Thoracic aorta (tissue), 2 donors: ENCODE measurements at places on chromosomes 7 and 10.

- no peak for DNase-seq
Observed at GRCh38 chr10:13808556-13809391, 222.0 kb downstream of the PRPF18 start.

- no peak for DNase-seq
Observed at GRCh38 chr10:73119952-73120351, 9.7 kb downstream of the NUDT13 start.

DNA sequence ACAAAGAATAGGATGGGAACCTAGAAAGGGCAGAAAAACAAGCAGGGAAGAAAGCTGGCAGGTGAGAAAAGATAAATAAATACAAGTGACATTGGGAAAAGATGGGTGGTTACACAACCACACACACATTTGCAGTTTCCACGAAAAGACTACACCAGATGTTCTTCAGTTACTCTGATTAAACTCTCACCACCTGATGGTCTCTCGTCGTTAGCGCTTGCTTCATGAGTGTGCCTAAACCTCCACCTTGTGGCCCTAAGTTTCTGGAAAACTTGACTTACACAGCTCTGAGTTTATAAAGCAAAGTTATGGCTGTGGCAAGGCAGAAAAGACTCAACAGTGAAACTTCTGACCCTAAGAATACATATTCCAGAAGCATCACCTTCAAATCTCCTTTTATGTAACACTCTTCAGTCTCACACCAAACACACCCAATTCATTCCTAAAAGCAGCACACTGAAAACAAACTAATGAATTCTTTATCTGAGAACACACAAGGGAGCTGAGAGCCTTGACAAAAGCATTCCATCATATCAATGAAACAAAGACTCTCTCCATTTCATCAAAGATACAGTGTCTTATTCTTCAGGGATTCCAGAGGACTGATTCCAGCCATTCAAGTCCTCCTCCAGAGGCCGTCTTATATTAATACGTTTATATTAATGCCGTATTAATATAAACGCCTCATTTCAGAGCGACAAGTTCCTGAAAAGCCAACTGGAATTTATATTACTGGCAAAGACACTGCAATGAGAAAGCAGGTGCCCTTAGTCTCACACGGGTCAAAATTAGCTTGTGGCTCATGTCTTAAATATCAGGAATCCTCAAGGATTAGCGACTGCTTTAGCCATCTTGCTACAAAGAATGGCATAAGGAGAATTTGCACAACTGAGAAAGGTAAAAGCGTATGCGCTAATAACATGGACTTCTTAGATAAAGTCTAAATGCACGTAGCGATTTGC is 77.6 kb downstream of the RNF216 start:
- DNase-seq, result no peak

GRCh38 chr10:110959379-110960332 is 40.3 kb downstream of the SHOC2 start:
- DNase-seq, result no peak

- DNase-seq, result no peak
Observed at GRCh38 chr7:72334066-72334465, 78.1 kb downstream of the CALN1 start.

- DNase-seq, result no peak
Observed at GRCh38 chr10:3978761-3979160, 193.8 kb upstream of the KLF6 start.

- no peak for DNase-seq
Observed at GRCh38 chr7:157432541-157432956, 95.7 kb downstream of the DNAJB6 start.

DNA sequence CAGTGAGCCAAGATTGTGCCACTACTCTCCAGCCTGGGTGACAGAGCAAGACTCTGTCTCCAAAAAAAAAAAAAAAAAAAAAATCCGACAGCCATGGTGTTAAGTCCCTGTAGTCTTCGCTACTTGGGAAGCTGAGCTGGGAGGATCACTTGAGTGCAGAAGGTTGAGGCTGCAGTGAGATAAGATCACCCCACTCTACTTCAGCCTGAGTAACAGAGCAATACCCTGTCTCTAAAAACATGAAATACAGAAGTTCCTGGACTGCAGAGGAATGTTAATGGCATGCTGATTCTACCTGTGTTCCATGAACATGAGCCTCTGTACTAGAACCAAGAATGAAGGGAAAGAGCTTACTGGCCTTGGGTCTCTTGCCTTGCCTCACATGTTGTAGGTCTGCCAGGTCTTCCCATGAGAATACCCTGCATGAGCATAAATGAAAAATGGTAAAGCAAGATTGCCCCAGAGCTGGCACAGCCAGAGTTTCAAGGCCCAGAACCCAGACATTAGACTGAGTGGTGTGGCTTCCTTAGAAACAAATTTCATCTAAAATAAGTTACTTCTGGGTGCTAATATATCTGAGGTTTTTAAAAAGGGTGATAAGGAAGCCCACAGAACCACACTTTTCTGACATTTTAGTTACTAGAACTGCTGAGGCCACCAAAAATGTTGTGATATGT is 8.6 kb downstream of the YAE1 start:
- DNase-seq, result no peak

DNA sequence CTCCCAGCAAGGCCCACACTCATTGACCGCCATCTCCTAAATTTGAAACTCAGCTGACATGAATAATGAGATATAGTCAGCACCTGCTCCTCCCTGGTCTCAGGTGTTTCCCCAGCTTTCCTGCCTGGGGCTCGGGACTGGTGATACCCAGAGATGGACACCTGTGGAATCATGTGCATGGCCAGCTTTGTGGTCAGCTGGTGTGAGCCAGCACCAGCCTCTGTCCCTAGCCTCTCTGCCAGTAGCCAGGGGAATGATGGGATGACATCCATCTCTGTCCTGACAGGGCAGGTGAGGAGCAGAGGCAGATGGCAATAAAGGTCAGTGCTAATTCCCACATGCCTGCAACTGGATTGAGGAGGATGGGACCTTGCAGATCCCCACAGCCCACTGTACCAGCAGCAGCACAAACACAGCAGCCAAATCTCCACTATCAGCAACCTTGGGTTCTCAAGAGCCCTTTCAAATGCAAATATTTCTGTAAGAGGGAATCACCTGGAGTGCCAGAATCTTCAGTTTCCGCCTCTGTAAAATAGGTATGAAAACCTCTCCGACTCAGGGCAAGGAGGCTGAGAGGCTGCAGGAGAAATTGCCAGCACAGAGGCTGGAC is 329.2 kb upstream of the ZMIZ1 start:
- DNase-seq, result no peak

DNA sequence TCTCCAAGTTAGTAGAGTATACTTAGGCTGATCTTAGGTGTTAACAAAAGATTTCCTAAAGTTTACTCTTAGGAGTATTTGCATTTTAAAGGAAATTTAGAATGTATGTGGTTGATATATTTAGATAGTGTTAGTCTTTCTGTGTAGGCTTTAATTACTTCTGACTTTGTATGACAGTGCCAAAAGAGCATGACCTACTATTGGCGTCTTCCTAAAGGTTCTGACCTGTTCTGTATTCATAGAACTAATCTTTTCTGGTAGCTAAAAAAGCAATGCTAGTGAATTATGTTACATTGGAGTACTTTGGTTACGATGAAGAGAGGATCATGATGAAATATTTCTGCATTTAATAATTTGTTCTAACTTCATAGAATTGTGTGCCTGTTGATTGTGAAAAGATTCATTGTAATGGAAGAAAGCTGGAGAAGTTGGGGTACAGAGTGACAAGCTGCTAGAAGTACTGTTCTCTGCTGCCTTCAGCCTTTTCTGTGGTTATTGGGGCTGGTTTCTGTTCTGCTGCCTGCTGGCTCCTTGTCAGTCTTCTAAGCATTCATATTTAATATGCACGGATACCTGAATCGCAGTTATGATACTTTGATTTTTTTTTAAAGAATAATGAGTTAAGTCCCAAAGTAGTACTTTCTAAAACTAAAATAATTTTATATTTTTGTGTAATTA is 13.2 kb downstream of the WAC start:
- no peak for DNase-seq
